ENCODE measurements at places on chromosomes 6 and 20. TPM values are rescaled to one million over a fixed set of nuclear protein-coding genes. Genes with fewer than 3 reads are reported as not detected.
A peak's percentile ranks its signal among the peaks of the same experiment; 100 is the strongest.

DNA sequence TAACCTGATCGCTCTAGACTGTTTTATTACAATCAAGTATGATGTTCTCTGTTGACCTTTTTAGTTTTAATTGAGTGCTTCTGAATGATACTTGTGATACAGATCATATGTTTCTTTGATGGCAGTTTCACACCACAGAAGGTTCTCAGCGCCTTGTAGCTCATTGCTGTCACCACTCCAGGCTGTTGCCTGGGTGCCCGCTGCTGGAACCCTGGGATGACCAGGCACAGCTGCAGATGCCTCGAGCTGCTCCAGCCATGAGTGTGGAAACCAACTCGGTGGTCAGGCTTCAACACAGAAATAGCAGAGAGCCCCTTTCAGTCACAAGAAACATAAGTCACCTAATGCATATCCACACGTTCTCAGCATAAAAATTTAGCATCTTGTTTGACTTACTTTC lies 112.7 kb downstream of the RPP40 start:
- no peak for DNase-seq

- no peak for DNase-seq
These were observed 52.9 kb upstream of the RNF144B start for GRCh38 chr6:18334251-18334650.

GRCh38 chr6:51007237-51007636 lies 188.6 kb downstream of the TFAP2B start:
- no peak for DNase-seq

GRCh38 chr6:84466511-84466910 lies 239.1 kb upstream of the CEP162 start:
- DNase-seq = no peak

- no peak for DNase-seq
These were observed 36.0 kb upstream of the CCN6 start for GRCh38 chr6:112017760-112018537.

The KIF6 gene
- not detected for total RNA-seq

GRCh38 chr20:51594236-51595057 lies 51.9 kb upstream of the NFATC2 start:
- no peak for DNase-seq

The MYMX gene
- total RNA-seq = not detected

The SLC24A3 gene
- 0.09 TPM for total RNA-seq

DNA sequence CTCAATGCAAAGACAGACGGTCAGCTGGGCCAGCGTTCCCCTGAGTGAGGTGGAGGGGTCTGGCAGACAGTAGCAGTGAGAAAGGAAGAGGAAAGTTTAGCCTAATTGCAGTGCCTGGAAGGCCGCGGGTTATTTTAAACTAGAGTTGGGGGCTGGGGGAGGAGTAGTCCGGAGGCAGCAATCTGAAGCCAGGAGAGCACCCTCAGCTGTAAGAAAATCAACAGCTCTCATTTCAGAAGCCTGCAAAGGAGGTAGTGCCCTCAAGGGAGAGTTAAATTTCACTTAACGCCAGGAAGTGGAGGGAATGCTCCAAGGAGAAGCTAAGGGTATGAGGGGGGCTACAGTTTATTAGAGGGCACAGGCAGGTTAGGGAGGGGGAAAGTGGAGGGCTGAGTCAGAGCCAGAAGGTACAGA lies 26.9 kb downstream of the RING1 start:
- DNase-seq = no peak

The LAMP5 gene
- total RNA-seq = not detected

DNA sequence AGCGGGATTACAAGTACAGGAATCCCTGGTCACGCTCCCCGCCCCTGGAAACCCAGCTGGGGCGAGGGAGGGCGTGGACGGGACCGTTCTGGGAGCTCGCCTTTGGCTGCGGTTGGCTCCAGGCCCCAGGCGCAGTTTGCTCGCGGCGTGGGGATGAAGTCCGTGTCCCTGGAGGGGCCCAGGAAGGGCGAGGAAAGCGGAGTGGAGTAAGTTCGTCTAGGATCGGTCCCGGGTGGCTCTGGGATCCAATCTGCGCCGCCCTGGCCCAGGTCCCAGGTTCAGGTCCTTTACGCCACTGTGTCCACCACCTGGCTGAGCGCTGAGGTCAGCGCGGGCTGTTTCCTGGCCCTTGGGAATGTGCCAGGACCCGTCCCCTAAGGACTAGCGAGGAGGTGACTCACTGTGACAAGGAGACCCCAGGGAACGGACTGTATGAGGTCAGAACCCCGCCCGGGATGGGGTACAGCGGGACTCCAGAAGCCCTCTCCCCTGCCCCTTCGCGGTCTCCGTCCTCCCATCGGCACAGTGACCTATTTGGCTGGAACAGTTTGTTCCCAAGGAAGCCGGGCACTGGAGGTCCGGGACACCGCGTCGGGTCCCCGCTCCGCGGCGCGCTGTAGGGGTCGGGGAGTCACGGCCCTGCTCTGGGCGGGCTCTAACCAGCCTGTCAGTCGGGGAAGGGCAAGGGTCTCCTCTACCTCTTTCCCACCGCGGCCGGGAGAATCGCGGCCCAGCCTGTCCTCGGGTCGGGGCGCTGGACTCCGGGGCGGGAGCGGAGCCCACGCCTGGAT lies 724 bp downstream of the CDKN1A start:
- DNase-seq = peak; percentile 40

The BNIP5 gene
- not detected for total RNA-seq

DNA sequence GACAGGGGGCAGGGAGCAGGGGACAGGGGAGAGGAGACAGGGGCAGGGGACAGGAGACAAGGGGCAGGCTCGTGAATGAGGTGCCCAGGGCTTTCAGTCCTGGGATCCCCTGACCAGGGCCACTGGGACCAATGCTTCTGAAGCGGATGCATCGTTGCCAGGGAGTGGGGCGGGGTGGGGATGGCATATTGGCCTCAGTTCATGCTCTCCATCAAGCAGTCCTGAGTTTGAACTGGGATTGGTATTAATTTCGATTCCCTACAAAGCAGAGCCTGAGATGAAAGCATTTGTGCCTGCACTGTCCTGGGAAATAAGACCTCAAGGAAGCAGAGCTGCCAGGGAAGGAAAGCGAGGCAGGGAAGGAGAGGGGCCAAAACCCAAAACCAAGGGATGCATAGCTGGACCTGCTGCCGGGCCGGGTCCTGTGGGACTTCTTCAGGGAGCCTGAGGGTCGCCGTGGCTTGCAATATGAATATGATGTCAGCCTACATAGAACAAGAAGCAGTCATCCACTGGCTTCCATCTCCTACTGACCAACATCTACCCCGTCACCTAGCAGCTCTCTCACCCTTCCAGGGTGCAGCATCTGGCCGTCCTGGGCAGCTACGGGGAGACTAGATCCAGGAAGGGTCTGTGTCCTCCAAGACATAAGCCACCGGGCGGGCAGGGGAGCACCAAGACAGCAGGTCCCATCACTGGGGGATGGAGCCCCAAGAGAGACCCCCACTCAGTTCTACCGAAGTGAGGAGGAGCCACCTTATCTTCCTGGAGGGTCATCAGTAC lies 233.3 kb downstream of the SYNDIG1 start:
- DNase-seq = no peak

DNA sequence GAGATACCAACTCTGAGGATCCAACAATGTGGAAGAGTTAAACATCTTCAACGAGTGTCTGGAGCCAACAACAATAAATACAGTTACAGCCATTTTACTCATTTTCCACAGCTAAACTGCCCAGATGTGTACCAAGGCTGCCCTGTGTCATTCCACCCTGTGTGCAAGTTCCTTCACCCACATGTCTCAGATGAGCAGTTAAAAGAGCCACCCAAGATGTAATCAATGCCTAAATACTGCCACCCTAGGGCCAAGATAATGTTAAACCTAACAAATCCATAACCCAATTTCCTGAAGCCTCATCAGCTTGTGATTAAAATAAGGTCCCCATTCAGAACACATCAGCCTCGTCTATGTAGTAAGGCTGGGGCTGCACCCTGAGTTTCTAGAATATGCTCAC lies 59.9 kb downstream of the GMDS start:
- no peak for DNase-seq

The TMC2 gene
- 0.94 TPM for total RNA-seq

GRCh38 chr6:32131439-32131948 lies 1.4 kb upstream of the FKBPL start:
- DNase-seq = no peak

GRCh38 chr20:48904566-48905296 lies 16.8 kb upstream of the ARFGEF2 start:
- DNase-seq = peak; percentile 82

GRCh38 chr6:157944983-157945931 lies 36.4 kb upstream of the SYNJ2 start:
- no peak for DNase-seq

The OTOR gene
- not detected for total RNA-seq

DNA sequence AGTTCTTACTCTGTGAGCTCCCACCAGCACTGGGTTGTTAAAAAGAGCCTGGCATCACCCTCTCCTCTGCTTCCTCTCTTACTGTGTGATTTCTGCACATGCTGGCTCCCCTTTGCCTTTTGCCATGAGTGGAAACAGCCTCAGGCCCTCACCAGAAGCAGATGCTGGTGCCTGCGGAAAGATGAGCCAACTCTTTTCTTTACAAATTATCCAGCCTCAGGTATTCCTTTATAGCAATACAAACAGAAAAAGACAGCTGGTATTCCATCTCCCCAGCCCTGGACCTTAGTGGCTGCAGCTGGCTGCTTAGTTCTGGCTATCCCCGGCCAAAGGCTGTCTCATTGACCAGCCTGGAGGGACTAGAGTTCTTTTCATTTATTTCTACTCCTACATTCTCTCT lies 129.1 kb downstream of the IMPG1 start:
- no peak for DNase-seq

The RPL7L1 gene
- total RNA-seq = 66.9 TPM

- no peak for DNase-seq
These were observed 842.2 kb downstream of the EPHA7 start for GRCh38 chr6:92577077-92577719.

DNA sequence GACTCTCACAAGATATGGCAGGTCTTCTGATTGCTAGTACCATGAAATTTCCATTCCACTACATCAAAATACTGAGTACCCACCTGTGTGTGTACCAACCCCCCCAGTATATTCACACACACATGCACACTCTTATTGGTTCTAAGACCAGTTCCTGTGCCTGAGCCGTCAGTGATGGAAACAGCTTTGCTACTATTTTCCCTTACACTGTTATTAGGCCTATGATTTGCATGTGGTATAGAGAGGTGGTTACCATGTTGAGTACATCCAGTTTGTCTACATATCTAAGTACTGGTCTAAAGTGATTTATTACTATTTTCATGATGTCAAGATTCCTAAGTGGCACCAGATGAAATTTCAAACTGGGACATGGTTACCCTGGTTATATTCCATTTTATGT lies 459.9 kb downstream of the BCKDHB start:
- DNase-seq = no peak

- DNase-seq = no peak
These were observed 44.1 kb upstream of the SLC22A1 start for GRCh38 chr6:160077526-160077925.

GRCh38 chr6:99590728-99591672 lies 15.6 kb upstream of the PRDM13 start:
- DNase-seq = peak; percentile 23

DNA sequence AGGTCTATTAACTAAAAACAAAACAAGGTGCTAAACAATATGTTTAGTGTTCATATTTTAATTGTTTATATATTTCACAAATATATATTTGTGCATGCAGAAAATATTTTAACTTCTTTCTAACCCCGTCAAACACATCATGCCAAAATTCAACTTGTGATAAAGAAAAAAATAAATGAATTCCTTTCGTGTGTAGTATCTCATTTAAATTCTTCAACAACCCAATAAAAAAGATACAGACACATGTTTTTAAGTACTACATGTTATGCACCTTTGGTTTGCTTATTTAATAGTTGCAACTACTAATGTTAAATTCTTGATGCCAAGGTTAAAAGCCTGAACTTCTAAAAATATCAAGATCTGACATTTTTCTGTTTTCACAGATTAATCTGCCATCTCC lies 252.4 kb downstream of the ESR1 start:
- DNase-seq = no peak

DNA sequence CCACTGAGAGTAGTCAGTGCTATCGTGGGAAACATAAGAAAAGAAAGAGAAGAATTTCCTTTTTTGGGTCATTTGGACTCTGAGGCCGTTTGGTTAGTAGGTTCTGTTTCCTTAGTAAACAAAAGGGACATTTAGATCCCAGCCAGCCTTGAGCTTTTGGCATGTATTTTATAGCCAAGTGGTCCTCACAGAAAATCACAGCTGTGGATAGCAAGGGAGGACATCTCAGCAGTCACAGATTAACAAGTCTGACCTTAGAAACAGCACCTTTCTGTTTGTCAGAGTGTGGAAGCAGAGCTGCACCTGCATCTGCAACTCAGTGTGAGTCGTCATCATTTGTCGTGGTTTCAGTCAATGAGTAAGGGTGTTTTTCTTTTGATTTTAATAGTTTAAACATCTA lies 40.5 kb downstream of the FAM120B start:
- DNase-seq = no peak

- no peak for DNase-seq
These were observed 7.7 kb upstream of the KLHL31 start for GRCh38 chr6:53673162-53673727.

The SEMG1 gene
- not detected for total RNA-seq
